ENCODE measurements at places on chromosomes 12 and 14. TPM values are rescaled to one million over a fixed set of nuclear protein-coding genes. Genes with fewer than 3 reads are reported as not detected.

GRCh38 chr14:20557212-20557542 is 3.7 kb downstream of the RNASE9 start:
- DNase-seq = no peak

Gene VDR
- polyA plus RNA-seq = 25.5 TPM

- DNase-seq = no peak
Observed at GRCh38 chr14:89187501-89187900, 229.5 kb downstream of the FOXN3 start.

DNA sequence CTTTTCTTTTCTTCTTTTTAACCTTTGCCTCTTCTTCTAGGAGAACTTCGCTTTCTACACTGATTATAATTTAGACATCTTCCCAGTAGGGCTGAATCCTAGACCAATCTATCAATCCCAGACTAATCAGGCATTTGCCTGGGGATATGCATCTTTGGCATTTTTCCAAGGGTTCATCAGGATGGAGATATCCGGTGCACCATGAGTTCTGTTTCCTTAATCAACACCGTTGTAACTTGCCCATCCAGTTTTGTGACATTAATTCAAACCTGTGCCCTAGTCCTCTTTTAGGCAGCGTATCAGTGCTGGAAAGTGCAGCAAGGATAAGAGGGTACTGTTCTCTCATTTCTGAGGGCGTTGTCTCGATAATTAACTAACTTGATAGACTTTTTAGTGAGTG is 617 bp upstream of the MGP start:
- DNase-seq = no peak

DNA sequence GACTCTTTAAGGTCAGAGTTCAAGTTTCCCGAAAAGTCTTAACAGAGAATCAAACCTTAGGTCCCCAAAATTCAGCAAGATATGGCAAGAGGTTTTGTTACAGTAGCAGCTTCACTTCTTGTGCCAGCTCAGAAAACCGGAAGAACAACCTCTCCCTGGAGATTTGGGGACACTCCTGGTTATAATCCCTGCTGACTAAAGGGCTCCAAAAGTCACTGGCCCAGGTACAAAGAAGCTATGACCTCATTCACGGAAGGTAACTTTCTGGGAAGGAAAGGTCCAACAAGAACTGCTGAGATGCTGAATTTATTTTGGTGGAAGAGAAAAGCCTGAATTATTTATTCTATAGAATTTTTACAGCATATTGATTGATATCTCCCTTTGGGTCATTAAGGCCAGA is 55.6 kb upstream of the DIO2 start:
- no peak for DNase-seq

Gene GPRC5D
- polyA plus RNA-seq = not detected

DNA sequence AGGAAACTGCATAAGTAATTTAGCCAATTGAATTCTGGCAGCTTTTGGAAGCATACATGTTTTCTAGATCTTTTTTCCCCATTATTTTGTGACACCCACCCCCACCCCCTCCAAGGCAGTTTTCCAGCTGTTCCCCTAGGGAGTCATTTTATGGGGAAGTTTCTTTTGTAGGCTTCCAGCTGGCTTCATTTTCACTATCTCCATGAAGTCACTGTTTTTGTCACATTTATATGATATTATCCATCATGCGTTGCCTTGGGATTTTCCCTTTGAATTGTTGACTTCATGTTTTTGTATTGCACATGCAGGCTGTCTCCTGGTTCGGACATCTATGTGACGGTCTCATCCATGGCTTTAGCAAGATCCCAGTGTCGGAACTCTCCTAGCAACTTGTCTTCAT is 233.6 kb upstream of the RGS6 start:
- no peak for DNase-seq
